ENCODE measurements at places on chromosomes 5 and 9.

DNA sequence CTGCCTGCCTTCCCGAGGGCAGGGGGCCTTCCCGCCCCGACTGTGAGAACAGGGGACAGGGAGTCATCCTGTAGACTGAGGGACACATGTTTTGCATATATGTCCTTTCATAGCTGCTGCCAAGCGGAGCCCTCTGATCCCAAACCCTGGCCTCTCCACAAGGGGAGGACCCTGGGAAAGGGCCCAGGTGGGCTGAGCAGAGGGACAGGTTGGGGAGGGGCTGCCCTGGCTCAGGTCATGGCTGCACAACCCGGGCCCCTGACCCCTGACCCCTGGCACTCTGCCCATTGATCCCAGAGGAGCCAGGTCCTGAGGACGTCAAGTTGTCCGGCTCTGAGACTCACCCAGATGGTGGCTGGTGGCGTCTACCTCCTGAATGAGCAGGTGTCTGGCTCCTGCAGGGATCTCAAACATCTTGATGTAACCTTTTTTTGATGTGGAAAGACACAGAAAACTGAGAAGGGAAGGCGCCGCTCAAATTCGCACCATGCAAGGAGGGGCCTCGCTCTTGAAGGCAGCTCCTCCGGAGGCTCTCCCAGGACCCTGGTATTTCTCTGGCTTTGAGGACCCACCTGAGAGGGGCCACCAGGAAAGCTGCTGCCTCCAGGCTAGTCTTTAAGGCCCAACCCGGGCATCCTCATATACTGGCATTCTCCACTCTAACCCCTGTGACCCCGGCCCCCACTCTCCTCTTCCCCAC is 71.9 kb downstream of the ZNF354C start:
- DNase-seq, result no peak

GRCh38 chr5:59317023-59317773 is 576.3 kb downstream of the PDE4D start:
- no peak for DNase-seq

DNA sequence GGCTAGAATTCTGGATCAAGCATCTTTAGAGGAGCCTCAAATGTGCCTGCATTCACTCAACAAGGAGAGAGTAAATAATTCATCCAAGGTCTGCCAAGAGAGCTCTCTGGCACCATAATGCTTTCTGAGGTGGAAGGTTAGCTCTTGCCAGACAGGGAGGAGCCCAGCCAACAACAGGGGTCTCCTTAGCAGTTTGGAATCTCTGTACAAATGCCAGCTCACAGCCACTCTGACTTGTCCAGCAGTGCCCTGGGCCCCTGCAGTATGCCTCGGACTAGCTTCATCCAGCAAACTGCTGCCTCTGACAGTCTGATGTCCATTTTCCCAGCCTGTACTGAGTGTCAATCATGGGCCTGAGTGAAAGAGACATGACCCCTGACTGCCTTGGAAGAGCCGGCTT is 127.2 kb upstream of the SLC44A1 start:
- no peak for DNase-seq

- DNase-seq, result no peak
These were observed 10.9 kb downstream of the FUBP3 start for GRCh38 chr9:130590305-130590704.

DNA sequence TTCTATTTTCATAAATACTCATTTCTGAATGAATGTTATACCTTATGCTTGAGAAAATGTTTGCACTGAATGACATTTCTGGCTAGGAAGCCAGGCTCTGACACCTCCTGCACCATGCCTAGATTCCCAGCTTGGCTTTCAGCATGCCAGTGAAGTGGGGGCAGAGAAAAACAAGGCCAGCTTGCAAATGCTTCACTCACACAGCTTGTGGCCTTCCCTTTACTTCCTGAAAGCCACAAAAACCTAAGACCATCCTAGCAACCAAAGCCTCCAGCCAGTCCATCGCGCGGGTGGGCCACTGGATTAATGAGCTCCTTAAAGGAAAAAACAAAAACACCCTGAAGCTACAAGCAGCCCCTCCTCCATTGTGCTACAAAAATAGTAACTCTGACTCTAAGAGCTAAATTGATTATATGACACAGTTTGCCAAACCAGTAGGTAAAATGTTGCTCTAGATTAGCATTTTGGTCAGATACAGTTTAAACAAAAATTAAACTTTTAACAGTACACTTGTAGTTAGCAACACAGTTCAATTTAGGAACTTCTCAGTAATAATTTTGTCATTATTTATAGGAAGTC is 159.9 kb downstream of the TSSK1B start:
- DNase-seq, result no peak

DNA sequence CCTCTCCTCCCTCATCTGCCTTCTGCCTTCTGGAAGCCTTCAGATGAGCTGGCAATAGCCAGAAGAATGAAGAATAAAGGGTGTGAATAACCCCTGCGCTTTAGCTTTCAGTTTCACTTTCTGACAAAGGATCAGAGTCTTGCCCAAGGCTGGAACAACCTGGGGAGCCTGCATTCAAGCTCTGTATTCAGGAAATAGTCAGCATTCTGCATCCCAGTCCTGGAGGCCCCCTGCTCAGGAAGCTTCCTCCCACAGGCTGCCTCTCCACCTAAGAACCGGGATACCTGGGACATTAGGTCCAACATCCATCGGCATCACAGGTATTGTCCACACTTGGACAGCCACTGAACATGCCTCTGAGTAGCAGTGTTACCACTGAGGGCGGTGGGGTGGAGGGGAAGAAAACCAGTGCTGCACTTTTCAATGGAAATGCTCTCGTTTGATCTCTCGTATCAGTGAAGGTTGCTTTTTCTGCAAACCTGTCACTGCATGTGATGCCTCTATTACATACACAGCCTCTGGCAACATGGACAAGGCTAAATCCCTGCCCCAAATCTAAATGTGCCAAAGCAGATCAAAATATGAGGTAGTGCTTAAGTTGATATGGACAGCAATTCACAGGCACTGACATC is 39.8 kb upstream of the ACO1 start:
- DNase-seq, result no peak

GRCh38 chr5:181173027-181173419 is 25.6 kb downstream of the OR2V2 start:
- DNase-seq, result no peak

DNA sequence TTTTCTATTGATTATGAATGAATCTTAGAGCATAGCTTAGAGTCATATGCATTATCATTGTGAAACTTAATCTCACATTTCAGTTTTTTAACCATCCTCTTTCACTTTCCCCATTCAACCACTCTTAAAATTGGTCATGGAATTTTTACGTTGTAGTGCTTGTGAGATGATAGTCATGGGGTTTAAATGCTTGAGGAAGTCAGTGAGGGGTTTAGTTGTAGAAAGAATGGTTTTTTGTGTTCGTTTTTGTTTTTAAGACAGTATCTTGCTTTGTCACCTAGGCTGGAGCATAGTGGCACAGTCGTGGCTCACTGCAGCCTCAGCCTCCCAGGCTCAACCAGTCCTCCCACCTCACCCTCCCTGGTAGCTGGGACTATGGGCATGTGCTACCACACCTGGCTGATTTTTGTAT is 19.6 kb downstream of the UGCG start:
- DNase-seq, result no peak

DNA sequence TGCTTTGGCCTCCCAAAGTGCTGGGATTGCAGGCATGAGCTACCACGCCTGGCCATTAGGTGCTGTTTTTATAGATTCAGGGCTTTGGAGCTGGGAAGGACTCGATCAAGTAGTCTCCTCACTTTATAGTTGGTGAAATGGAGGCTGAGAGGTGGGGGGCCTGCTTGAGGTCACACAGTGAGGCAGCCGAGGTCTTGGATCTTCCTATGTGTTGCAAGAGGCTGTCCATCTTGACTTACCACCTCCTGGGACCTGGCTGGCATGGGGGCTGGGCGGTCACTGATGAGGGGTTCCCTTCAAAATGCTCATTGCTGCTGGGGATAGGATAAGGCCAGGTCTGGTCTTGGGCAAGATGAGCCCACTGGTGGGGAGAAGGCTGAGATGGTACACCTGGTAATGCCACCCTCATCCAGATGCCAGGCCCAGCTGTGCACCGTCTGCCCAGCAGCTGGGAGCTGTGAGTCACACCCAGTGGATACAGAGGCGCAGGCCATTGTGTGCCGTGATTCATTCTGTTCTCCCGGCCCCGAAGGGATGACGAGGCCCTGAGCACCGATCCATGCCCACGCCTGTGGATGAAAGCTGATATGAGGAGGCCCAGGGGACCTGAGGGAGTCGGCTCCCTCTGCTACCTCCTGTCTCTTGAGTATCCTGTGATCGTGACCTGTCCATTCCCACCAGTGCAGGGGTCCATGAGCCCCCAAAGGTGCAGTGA is 10.5 kb upstream of the NDST1 start:
- peak; percentile 95 for DNase-seq

- DNase-seq, result no peak
These were observed 2033.8 kb upstream of the WWC1 start for GRCh38 chr5:166257661-166258060.

- DNase-seq, result no peak
These were observed 167.9 kb downstream of the GLIS3 start for GRCh38 chr9:4131946-4132345.

DNA sequence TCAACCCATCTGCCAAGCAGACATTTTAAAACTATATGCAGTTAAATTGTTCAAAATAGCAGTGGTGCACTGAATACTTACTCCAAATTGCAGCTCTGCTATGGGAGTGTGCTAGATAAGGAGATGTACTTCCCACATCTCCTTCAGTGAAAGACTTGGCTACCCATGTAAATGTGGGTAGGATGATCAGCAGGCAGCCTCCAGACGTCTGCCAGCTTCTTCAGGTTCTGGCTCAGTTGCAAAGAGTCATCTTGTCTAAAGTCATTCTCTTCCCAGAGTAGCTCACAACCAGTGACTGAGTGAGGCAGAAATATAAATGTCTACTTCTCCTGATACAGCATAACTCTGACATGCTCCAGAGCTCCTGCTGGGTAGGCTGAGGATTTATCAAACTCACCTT is 1050.0 kb upstream of the CDH10 start:
- DNase-seq, result no peak

- DNase-seq, result no peak
These were observed 1785.5 kb downstream of the EFNA5 start for GRCh38 chr5:105885266-105885665.

DNA sequence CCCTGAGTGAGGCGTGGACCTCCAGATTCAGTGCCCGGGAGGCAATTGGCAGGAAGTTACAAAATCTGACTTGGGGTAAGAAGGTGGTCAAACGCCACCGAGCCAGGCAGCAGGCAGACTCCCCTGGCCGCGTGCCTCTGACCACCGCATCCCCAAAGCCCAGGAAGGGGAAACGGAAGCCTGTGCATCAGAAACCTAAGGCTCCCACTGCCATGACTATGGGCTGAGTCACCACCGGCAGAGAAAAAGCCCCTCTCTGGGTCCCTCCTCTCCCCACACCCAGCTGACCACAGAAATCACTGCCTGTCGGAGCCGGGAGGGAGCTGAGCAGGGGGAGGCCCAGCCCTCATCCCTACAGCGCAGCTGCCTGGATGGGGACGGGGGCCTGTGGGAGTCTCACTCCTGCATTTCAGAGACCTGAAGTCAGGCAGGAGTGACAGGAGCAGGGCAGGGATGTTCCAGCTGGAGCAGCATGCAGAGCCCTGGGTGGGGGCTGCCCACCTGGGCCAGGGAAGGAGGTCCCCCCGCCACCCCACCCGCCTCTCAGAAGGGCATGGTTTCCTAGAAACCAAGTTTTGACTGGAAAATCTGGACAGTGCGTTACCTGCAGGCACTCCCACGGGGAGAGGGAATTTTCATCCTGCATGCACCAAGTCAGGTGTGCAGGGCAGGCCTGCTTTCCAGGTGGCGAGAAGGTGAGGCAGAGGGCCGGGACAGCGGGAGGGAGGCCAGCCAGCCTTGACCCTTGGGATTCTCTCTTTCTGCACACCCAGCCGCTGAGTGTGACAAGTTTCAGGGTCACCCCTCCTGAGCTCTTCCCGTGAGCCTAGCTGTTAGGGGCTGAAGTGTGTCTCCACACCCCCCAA is 68.2 kb downstream of the LRSAM1 start:
- DNase-seq, result peak; percentile 80

DNA sequence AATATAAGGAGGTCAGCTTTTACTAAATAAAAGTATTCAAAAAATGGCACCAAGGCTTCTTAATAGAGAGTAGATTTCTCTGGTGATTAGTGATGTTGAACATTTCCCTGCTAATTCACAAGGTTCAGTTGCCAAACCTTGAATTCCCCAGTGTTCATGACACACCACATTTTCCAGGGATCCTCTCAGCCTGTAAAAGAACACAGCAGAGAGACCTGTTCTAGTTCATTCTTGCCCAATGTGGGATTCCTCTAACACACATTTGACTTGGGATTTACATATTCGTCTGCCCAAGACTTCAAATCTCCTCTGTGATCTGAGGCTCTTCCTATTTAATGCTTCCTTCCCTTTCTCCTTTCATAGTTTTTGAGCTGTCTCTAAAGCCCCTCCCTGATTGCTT is 273.2 kb upstream of the CDH9 start:
- no peak for DNase-seq
